ENCODE measurements at places on chromosomes 3 and 15.

DNA sequence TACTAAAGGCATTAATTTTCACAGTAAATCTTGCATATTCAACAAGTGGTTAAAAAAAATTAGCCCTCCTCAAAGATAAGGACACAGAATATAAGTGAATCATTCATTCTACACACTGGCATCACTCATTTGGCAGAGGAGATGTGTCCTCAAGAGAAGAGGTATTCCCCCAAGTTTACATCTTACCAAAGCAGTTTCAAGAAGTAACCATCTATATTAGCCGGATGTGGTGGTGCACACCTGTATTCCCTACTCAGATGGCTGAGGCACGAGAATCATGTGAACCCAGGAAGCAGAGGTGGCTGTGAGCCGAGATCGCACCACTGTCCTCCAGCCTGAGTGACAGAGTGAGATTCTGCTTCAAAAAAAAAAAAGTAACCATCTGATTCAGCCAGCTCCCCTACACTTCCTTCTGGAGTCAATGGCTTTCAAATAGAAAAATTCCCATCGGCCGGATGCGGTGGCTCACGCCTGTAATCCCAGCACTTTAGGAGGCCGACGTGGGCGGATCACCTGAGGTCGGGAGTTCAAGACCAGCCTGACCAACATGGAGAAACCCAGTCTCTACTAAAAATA lies 15.4 kb downstream of the RAF1 start:
- no peak for DNase-seq

- DNase-seq: no peak
Observed at GRCh38 chr15:27871902-27872260, 227.2 kb downstream of the OCA2 start.

DNA sequence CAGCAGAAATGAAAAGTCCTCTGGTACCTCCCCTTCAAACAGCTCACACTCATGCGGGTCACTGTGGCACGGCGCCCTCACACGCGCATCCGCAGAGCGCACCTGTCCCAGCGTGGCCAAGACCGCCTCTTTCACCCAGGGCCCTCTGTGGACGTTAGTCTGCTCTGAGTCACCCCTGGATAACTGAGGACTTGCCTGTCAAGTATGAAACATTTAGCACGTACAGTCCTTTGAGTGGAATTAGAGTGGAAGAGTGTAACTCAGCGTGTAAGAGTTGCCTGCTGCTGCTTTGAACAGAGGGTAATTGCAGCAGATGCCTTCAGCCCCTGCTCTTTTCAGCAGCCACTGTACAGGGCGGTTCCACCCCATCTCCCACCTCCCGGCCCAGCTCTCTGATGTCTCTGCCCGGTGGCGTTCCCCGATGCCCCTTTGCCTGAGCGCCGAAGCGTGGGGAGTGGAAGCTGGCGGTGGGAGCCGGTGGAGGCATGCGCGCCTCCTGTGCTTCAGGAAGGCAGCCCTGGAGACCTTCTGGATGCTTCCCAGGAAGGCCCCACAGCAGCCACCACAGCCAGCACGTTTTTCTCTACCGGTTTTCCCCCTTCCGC lies 23.0 kb downstream of the CPN2 start:
- peak; percentile 60 for DNase-seq

DNA sequence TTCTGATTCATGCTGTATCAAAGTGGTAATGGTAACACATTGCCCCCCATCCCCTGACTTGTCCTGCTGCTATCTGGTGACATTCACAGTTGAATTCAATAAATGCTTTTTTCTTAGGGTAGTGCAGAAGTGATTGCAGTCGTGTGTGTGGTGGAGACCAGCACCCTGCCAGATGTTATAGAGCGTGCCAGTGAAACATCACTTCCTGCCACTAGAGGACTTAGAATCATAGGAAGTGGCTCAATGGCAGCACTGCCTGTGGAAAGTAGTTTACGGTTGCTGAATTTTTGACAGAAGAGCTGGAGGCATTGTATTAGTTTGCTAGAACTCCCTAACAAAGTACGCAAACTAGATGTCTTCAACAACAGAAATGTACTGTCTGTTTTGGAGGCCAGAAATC lies 37.4 kb upstream of the P2RY12 start:
- no peak for DNase-seq

DNA sequence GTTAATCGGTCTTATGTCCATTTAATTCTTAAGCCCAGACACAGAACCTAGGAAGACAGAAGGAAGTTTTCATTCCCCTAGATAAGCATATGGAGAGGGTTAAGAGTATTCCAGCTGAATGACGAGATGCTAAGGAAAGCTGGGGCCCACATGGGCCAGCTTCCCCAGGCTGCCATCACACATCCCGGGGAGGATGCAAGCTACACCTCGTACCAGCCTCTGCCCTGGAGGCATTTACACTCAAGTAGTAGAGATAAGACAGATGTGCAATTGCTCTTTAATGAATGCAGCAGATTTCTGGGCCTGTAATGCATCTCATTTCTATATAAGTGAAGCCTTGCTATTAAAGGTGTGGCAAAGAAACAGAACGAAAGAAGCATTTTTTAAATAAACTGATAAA lies 144.5 kb downstream of the MEX3B start:
- DNase-seq: no peak

DNA sequence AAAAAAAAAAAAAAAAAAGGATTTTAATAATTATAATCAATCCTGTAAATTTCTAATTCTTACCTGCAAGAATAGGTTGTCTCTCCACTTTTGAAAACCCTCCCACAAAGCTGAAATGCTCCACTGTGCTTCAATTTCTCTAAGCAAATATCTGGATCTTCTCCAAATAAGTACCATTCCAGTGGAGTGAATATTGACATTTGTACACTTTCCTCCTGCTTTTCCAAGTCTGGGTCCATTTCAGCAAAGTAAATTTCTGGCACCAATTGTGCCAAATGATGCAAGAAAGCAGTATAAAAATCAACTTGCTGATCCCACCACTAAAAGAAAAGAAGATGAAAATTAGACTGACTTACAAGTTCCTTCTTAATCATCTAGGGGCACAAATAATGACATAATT lies 19.9 kb downstream of the UBR1 start:
- no peak for DNase-seq

DNA sequence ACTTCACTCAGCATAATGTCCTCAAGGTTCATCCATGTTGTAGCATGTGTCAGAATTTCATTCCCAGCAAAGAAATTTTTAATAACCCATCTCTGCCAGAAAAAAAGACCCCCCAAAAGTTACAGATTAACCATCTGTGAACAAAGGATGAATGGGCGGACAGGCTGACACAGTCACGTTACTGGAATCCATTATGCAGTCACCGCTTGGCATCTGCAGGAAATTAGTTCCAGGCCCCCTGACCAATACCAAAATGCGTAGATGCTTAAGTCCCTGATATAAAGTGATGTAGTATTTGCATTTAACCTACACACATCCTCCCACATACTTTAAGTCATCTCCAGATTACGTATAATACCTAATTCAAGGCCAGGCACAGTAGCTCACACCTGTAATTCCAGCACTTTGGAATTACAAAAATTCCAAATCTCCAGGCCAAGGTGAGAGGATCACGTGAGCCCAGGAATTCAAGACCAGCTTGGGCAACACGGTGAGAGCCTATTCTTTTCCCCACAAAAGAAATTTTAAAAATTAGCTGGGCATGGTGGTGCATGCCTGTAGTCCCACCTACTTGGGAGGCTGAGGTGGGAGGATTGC lies 1.5 kb upstream of the SLC12A8 start:
- DNase-seq: no peak

GRCh38 chr3:71862371-71863140 lies 77.6 kb upstream of the PROK2 start:
- DNase-seq: no peak

DNA sequence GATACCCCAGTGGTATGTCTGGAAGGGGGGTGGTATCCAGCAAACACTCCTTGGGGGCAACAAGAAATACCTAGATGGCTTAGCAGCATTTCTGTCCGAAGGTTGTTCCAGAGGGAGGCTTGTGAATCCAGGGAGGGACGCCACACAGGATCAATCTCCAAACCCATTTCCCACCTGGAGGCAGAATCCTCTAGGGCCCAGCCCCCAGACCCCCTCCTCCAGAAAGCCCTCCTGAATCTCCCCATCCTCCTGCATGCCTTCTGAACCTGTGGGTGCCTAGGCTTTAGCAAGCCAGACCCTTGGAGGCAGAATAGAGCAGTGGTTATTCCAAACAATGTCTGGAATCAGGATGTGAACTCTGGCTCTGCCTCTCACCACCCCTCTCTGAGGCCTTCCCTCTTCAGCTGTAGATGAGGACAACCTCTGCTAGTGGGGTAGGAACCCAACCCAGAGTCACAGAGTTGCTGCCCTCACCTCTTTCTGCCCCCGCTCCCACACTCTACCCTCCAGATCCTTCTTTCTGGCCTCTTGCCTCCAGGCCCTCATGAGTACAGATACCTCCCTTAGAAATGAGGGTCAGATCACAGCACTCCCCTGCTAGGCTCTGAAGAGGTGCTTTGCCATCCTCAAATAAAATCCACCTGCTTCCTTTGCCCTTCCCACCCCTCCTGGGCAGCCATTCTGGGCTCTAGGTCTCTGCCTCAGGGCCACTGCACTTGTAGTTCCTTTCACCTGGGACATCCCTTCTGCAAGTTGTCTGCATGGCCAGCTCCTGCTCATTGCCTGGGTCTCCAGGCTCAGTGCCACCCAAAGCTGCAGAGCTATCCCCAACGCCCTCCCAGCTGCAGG lies 8.1 kb downstream of the CISH start:
- no peak for DNase-seq

DNA sequence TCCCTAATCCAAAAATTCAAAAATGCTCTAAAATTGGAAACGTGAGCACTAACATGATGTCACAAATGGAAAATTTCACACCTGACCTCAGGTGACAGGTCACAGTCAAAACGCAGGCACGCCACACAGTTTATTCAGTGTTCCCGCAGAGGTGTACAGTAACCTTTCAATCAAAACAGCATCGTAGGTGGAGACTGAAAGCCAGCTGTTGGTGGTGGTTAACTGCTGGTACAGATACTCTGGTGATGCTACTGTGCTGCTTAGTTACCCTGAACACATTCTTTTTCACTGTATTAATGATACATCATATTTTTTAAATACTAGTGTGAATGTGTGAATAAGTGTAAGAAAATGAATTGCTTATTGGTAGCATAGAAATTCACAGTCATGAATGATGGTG lies 23.8 kb downstream of the RAB11A start:
- DNase-seq: no peak

DNA sequence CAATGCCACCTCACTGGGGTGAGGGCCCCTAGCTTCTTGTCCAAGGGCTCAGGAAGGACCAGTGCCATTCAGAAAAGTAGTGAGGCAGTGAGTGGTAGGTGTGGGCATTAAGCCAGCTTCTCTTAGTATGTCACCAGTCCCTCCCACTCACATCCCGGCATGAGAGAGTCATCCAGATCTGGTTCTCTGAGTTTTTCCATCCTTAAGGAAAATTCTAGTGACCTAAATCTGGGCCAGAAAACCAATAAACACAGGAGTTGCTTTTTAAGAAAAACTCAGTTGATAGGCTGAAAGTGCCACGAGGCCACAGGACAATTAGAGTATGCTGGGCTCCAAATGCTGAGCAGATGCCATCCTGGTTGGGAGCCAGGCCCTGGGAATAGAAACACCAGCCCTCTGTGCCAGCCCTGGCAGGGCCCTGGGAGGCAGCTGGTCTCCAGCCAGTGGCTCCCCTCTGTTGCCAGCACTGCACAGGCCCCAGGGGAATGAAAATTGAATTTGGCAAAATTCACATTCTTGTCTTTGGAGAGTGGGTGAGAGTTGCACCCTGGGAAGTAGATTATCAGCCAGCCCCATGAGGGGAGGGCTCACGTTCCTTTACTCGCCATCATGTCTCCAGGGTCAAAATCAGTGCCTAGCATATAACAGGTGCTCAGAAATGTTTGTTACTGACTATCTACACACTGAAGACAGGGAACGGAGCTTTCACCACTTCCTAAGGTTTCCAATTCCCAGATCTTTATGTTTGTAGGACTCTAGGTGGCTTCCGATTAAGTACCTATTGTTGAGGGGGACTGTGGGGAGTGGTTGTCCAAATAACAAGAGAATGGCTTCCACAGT lies 52.8 kb downstream of the FAM43A start:
- DNase-seq: no peak

DNA sequence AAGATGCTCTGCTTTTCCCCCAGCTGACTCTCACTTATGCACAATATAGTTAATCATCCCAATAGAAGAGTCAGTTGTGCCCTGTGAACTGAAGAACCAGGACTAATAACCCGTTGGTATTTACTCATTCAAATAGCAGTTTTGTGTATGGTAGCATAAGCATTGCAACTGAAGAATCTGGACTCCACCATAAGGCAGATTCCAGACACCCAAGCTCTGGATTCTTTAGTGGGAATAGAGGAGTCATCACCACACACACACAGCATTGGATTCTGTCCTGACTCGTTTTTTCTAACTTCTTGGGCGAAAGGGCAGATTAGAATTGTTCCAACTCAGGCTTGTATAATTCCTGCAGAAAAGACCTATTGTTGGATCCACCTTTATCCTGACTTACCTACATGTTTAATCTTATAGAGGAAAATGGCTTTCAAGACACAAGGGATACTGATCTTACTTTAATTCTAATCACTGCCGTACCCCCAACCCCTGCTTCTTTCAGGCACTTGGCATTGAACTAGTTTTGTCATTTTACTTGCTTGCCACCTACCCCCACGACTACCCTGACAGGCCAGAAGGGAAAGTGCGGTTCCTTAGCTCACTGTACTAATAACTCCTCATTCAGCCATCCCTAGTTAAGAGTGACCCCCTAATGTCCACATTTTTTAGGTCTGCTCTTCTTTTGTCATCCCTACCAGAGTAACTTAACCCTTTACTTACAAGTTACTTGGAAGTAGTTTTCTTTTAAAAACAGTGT lies 42.3 kb downstream of the NKIRAS1 start:
- no peak for DNase-seq

- DNase-seq: peak; percentile 24
Observed at GRCh38 chr15:87489902-87490665, 766.5 kb downstream of the NTRK3 start.

- no peak for DNase-seq
Observed at GRCh38 chr15:61829514-61829889, 230.7 kb downstream of the VPS13C start.

GRCh38 chr3:184633237-184633579 lies 71.6 kb downstream of the EPHB3 start:
- DNase-seq: no peak

- peak; percentile 47 for DNase-seq
Observed at GRCh38 chr3:73592154-73593144, 32.3 kb downstream of the PDZRN3 start.

DNA sequence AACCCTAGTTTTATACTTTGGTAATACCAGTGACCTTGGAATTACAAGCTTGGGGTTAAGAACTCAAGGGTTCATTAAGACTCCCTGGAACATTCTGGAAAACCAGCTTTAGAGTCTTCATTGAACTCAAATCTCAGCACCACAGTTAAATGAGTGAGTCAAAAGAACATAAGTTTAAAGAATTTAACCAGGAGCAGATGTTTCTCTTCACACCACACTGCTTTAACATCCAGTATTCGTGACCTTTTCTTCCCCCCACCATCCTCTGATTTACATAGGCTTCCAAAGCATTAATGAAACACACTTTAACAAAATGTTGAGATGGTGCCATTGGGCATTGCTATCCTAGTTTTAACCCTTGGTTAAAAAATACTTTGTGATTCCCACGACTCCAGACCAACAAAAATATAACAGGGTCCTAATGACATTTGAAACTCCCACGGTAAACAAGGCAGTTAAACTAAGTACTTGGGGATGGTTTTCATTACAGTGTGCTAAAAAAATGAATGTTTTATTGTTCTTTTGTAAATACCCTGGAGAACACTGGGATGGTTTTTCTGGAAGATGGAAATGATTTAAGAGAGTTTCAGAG lies 123.9 kb downstream of the OXNAD1 start:
- DNase-seq: no peak
